ENCODE measurements at places on chromosomes 6 and 20. TPM values are rescaled to one million over a fixed set of nuclear protein-coding genes. Genes with fewer than 3 reads are reported as not detected.
A peak's percentile ranks its signal among the peaks of the same experiment; 100 is the strongest.

The STX16 gene
- 41.8 TPM for polyA plus RNA-seq

DNA sequence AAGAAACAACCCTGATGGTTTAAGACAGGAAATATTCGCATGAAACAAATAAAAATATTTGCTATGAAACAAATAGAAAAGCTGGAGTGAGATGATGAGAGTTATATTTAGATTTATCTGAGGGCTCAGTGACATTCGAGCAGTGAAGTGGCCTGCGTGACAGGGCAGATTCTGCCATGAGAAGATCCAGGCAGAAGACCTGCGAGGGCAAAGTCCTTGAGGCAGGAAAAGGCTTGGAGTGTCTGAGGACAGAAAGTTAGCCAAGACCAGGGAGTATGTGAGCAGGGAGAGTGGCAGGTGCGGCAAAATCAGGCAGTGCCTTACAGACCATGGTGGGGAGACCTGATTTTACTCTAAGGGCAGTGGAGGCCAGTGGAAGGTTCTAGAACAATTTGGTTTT lies 66.9 kb upstream of the RIN2 start:
- peak; percentile 32 for DNase-seq

- DNase-seq, result no peak
Observed at GRCh38 chr6:78502386-78502887, 364.9 kb upstream of the IRAK1BP1 start.

The DYNLT2 gene
- 4.2 TPM for polyA plus RNA-seq

- no peak for DNase-seq
Observed at GRCh38 chr6:137919502-137919823, 52.4 kb downstream of the TNFAIP3 start.

GRCh38 chr20:41225091-41225490 lies 87.7 kb downstream of the PLCG1 start:
- DNase-seq, result no peak

- no peak for DNase-seq
Observed at GRCh38 chr20:53914091-53914780, 156.2 kb downstream of the BCAS1 start.

The NKAIN2 gene
- 0.48 TPM for polyA plus RNA-seq

DNA sequence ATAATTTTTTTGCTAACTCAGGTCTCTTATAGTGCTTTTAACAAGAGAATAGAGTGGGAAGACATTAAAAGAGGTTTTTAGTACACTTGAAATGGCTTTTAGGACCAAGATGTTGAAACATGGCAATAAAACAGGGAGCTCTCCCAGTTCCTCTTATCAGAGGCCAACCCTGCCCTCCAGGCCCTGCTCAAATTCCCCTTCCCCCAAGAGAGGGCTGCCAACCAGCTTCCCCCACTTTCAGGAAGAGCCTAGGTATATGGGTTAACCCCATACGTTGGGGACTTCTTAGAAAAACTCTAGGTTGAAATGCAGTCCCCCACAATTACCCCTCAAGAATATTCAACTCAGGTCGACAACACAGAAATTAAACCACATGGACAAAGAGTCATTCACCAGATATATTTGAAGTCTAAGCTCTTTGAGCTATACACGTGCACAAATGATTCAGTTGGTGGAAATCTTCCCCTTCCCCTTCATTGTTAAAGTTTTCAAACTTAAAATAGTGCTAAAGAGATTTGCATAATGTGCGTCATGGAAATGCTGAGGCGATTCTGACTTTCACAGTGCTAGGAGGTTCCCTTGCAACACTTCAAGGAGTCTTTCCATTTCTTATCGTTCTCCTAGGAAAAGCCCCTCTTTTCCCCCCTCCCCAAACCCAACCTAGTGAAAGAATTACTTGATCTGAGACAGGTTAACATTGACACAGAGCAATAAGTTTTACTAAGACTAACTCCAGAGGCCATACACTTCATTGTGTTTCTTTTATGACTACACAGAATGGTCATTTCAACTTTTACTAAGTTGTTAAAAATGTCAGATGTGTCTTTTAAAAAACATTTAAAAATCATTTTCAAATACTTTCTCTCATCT lies 49.8 kb upstream of the ENPP5 start:
- no peak for DNase-seq

Data from hepatocyte (in vitro differentiated cells).